Esophagus (tissue), 2 donors: ENCODE measurements at places on chromosomes 3 and 15. TPM values are rescaled to one million over a fixed set of nuclear protein-coding genes. Genes with fewer than 3 reads are reported as not detected.

The GMPPB gene
- polyA plus RNA-seq, result 32.1 TPM

The UCN2 gene
- 7.2 TPM for polyA plus RNA-seq

The NDN gene
- polyA plus RNA-seq, result 15.8 TPM

The ZNF860 gene
- polyA plus RNA-seq, result 0.88 TPM

The MNS1 gene
- polyA plus RNA-seq, result 2.5 TPM
